ENCODE measurements at places on chromosomes 1 and 21.

DNA sequence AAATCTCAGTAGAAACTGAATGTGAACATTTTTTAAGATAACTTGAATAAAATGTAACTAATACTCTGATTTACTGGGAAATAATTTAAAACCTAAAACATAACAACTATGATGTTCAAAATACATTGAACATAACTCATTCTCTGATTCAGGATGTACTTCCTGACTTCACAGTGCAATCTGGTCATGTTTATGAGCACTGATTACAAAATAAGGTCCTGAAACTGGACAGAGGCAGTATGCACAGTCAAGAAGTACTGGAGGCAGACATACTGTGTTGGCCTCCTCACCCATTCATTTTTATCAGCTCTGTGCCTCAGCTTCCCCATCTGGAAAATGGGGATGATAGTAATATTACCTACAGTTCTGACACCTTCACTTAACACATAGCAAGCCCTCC is 651.3 kb downstream of the PTPRC start:
- no peak for DNase-seq

DNA sequence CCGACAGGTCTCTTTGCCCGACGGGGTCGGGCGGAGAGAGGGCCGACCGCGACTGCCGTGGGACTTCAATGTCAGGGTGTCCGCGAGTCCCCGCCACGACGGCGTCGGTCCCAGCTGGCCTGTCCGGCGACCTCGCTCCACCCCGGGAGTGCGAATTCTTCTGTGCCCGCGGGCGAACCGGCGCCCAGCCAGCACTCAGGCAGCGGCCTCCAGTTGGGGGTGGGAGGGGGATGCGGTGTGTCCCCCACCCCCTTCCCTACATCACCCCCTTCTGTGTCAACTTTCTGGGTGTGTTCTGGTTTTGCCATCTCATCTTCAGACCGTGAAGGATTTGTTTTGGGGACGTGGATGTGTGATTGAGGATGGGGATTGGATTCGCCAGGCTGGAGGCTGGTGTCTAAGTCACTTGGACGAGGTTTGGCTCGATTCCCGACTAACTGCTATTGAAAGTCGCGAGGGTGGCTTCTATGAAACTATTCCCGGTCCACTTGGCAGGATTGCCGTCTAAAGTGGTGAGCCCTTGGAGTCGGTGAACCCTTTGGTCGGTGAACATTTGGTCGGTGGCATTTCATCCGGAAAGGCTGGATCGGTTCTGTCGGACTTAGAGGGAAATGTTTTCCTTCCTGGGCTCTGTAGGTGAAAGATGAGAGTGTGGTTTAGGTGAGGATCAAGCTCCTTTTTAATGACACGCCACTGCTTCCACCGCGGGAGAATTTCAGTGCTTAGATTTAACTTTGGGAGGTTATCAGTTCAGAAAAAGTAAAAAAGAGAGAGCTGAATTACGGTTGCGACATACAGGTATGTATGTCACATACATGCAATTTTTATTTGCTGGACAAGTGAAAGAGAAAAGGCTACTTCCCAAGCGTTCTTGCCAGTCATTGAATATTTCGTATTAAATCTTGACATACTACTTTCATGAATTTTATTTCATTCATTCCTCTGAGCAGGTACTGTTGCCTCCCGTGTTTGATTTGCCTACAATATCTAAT is 771 bp downstream of the ABCD3 start:
- peak; percentile 6 for DNase-seq

- DNase-seq: no peak
Measured at GRCh38 chr1:6010554-6010953, 18.3 kb upstream of the NPHP4 start.

- no peak for DNase-seq
Measured at GRCh38 chr1:31936278-31936980, 1.7 kb downstream of the PTP4A2 start.

DNA sequence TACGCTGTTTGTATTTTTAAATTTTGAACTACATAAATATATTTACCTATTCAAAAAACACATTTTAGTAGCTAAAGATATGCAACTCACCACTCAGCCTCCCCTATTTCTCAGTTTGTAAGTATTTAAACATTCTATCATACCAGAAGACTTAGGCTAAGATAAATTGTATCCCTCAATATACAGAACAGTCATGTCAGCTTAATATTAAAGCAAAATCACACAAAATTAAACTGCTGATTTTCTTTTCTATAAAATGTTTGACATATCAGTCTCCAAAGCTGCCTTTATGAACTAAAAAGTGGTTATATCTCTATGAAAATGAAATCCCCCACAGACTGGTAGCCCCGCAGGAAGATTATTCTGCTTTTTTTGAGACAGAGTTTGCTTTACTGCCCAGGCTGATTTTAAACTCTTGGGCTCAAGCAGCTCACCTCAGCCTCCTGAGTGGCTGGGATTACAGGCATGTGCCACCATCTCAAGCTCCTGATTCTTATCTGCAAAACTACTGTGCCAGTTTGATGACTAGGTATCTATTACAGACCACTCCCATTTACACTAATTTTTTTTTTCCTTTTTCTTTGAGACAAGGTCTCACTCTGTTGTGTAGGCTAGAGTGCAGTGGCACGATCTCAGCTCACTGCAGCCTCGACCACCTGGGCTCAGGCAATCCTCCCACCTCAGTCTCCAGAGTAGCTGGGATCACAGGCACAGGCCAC is 37.6 kb downstream of the NRDC start:
- DNase-seq: no peak

DNA sequence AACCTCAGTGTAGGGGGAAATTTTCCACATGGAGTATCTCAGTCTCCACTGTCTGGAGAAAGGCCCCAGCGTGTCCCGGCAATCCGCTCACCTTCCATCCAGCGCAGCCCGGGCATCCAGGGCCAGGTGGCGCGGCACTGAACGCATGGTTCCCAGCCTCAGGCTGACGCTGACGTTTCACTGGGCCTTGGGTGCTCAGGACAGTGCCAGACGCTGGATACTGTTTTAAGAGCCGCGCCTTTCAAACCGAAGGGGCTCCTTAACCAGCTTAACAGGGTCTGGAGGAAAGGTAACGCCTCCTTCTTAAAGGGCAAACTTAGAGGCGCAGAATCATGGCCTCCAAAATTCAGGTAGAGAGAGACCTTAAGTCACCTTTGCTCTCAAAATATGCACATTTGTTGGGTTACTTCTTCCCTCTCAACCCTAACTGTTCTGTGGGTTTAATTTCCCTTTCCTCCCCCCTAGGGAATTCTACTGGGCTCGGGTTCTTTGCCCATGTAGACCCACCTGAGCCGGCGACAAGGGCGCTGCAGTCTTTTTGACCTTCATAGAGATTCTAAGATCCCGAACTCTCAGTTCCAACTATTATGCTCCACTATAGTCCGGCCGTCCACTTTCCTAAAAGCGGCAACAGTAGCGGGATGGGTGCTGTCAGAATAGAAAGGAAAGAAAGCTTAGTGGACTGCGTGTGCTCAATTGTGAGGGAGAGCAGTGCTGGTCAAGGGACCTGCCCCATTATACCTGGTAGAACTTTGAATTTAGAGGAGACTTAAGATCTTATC is 3.5 kb upstream of the LHX9 start:
- DNase-seq: no peak

GRCh38 chr1:215786997-215787396 is 219.9 kb downstream of the KCTD3 start:
- no peak for DNase-seq

DNA sequence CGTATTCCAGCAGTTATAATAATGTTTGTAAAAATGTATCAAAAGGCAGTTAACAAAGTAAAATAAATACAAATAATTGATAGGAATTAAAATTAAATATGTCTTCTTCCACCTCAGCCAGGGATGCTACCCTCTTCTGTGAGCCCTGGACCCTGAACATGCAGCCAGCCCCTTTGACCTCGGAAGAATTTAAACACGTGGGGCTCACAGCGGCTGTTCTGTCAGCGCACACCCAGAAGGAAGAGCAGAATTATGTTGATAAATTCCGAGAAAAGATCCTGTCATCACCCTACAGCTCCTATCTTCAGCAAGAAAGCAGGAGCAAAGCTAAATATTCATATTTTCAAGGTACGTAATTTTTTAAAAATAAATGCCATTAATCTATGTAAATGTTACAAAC is 26.5 kb downstream of the UTS2 start:
- DNase-seq: no peak
